A549 treated with CpdA at 1 μM for 4 hours (cell line): ENCODE measurements at places on chromosomes 7 and 10. TPM values are rescaled to one million over a fixed set of nuclear protein-coding genes. Genes with fewer than 3 reads are reported as not detected.

NEUROG3 gene
- not detected in 5 replicates for total RNA-seq

CFAP43 gene
- 0.16 to 0.22 TPM (median 0.22 TPM) in 5 replicates for total RNA-seq

BTBD16 gene
- total RNA-seq, result 0.40 to 0.86 TPM (median 0.52 TPM) in 5 replicates

OR13A1 gene
- total RNA-seq, result not detected in 5 replicates

SEPTIN7 gene
- total RNA-seq, result 185 to 251 TPM (median 209 TPM) in 5 replicates

BMPER gene
- total RNA-seq, result 7.2 to 12.3 TPM (median 8.3 TPM) in 5 replicates

IL15RA gene
- total RNA-seq, result 3.3 to 4.5 TPM (median 3.8 TPM) in 5 replicates

MTERF1 gene
- total RNA-seq, result 10.3 to 14.8 TPM (median 12.6 TPM) in 5 replicates

ASL gene
- total RNA-seq, result 19.8 to 25.2 TPM (median 20.3 TPM) in 5 replicates

PGAM2 gene
- not detected in 5 replicates for total RNA-seq

AMZ1 gene
- total RNA-seq, result 0.05 TPM in 1 of 5 replicates, not detected in the others

BMI1 gene
- total RNA-seq, result 26.5 to 36.6 TPM (median 32.8 TPM) in 5 replicates

LRIT1 gene
- not detected in 5 replicates for total RNA-seq

CYP2C19 gene
- 0.02 TPM in 1 of 5 replicates, not detected in the others for total RNA-seq

PRKAG2 gene
- 31.6 to 38.3 TPM (median 35.8 TPM) in 5 replicates for total RNA-seq

SPDYE9 gene
- total RNA-seq, result not detected in 5 replicates

EPHA1 gene
- not detected in 5 replicates for total RNA-seq

CRYGN gene
- total RNA-seq, result not detected in 5 replicates

AMPH gene
- 0.02 to 0.12 TPM in 2 of 5 replicates, not detected in the others for total RNA-seq

CDK14 gene
- 0.12 to 0.54 TPM (median 0.14 TPM) in 5 replicates for total RNA-seq

TET1 gene
- total RNA-seq, result 0.34 to 0.75 TPM (median 0.42 TPM) in 5 replicates

FAS gene
- total RNA-seq, result 29.7 to 41.4 TPM (median 30.6 TPM) in 5 replicates
